ENCODE measurements at places on chromosomes 5 and 9.

GRCh38 chr5:35281613-35282012 is 51.3 kb upstream of the PRLR start:
- no peak for DNase-seq

GRCh38 chr9:107491081-107492053 is 1.8 kb upstream of the KLF4 start:
- DNase-seq, result no peak

- DNase-seq, result no peak
Measured at GRCh38 chr9:126450668-126451205, 124.1 kb downstream of the MVB12B start.

DNA sequence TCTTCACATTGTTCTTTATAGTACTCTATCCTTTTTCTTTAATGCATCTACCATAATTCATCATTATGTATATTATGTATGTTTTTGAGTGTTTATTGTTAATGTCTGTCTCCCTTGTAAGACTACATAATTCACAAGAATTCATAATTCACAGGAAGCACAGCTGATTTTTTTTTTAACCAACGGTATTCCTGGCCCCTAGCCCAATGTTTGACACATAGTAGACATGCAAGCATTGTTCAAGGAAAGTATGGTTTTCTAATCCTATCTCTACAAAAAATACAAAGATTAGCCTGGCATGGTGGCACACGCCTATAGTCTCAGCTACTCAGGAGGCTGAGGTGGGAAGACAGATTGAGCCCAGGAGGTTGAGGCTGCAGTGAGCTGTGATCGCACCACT is 160.6 kb downstream of the PPP2R2B start:
- no peak for DNase-seq

DNA sequence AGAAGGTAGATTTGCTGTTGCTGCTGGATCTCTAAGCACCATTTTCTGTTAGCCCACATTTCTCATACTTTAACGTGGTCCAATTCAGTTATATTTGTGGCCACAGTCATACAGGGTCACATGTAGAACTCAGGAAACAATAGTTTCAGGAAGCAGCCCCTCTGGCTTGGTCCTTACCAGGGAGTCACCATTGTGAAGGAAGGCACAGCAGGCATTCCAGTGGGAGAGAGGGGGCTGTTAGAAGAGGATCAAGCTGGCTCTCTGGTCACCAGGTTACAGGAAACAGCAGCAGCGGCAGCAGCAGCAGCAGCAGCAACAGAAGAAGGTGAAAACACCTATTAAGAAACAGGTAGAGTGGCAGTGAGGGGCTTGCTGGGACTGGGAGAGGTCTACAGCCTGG is 14.5 kb downstream of the C9orf43 start:
- DNase-seq, result no peak

DNA sequence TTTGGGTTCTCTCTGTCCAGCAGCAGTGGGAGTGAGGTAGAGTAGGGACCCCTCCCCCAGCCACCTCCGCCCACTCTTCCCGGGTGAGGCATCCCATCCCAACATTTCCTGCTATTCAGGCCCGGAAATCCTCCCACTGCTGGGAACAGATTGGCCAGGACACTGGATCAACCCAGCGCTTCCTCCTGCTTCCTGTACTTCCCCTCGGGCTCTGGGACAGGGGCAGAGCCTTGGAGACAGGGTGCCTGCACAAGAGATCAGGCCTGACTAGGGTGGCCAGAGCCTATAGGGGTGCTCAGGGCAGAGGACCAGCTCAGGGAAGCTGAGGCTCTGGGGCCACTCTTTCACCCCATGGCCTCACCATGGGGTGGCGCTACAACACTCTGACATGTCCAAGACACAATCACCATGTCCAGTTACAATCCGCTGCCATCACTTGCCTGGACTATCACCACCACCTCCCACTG is 14.5 kb downstream of the SH2D3C start:
- no peak for DNase-seq

- DNase-seq, result no peak
Measured at GRCh38 chr9:93248386-93249040, 64.6 kb downstream of the WNK2 start.

DNA sequence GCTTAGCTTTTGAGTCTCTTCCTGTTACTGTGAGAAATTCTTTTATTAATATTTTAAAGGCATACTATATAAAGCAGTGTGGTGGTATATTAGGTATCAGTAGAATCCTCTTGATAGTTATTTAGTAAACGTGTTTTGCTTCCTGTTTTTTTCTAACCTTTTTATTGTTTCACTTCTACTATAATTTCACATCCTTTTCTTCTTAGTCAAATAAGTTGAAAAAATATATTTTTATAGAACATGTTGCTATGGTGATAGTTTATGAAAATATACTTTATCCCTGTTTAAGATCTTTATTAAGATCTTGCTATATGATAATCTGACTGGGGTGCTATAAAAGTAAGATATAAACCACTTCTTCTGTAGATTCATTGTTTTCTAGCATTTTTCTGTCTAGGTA is 2.1 kb downstream of the POLK start:
- no peak for DNase-seq

- DNase-seq, result peak; percentile 56
Measured at GRCh38 chr5:175718401-175719108, 60.7 kb downstream of the HRH2 start.

DNA sequence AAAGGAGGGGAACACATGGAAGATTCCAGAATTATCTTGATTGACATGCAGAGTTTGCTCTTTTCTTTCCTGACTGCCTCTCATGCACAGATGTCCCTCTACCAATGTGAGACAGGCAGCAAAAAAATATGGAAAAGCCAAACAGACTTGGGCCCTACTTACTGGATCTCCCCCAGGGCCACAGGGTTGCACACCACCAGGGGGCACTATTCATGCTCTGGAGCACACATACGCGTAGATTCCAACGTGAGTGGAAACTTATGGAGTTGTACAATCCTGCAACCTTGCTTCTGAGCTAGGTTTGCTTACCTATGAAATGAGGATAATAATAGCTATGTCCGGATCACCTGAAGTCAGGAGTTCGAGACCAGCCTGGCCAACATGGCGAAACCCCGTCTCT is 319.5 kb downstream of the ARHGEF28 start:
- no peak for DNase-seq

DNA sequence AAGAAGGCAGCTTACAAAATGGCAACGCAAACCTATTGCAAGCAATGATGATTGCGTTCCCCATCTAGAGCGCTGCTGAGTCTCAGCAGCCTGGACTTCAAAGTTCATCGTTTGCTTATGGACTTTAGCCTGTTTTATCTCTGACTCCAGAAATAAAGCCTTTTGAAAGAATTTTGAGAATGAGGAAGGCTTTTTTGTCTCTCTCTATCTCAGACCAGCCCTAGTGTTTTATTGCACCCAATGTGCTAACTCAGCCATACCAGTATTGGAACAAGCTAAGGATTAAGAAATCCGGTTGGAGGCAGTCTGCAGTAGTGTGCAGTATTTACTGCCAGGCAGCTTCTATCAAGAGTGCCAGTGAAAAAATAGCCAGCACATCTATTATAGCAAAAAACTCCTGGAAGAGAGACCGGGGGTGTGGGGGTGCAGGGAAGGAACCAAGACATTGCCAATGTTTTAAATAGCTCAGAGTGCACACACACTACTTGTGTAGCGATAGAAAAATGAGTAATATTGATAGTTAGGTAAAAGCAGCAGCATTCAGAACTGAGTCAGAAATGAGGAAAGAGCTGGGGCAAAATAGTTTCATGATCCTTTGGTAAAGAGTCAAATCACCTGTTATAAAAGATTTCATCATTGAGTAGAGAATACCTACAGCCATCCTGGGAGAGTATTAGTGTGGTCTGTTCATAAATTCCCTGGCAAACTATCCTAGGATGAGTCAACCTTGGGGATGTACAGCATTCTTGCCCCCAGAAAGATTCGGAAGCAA is 219.0 kb downstream of the ZNF608 start:
- no peak for DNase-seq

DNA sequence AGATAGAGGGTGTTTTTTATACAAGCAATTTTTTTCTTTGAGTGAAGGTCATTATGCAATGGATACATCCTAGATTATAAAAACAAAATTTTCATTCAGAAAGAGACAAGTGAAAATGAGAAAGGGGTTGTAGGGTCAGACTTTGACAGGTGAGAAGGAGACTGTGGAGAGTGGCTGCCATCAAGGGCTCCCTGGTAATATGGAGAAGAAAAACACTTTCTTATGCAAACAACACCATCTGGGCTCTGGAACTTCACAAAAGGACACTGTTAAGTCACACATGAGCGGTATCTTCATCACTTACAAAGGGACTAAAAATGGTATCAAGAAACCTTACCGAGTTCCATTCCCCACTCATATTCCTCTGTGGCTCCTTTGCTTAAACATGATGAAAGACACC is 23.5 kb downstream of the C7 start:
- no peak for DNase-seq

- no peak for DNase-seq
Measured at GRCh38 chr5:145962001-145962400, 25.6 kb downstream of the SH3RF2 start.

DNA sequence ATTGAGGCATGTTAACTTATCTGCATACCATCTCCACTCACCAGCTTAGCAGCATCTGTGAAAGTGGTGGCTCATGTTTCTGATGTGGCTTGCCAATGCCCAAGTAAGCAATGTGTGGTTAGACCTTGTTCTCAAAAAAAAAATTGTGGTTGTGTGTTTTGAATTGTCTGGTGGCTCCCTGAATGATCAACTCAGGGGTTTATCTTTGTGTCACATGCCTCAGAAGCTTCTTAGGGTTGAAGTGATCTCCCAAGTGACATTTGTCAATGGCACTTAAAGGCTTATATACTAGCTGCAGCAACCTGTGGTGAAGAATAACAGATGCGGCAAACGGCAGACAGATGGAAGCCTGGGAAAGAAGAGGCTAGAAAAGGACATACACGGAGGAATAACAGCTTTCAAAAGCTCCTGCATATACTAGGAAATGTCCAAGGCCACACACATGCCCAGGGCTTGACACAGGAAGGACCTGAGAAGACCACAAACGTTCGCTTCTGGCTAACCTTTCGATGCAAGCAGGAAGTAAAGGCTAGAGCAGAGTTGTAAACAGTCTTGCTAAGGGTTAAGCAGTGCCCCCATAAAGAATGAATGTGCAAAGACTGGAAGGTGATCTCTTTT is 42.2 kb upstream of the FSD1L start:
- peak; percentile 58 for DNase-seq

DNA sequence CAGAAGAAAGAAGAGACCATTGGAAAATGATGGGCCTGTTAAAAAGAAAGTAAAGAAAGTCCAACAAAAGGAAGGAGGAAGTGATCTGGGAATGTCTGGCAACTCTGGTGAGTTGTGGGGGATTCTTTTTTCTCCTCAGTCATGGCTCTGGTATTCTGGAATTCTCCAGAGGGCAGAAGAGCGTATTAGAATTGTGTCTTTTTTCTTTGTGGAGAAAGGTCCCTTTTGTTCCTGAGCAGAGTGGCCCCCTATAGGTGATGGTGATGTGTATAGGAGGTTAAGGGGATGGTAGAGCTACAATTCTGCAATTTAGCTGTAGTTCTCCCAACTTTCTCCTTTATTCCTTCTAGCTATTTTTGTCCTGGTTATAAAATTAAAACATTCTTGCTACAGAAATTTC is 1.6 kb upstream of the DHFR start:
- no peak for DNase-seq

DNA sequence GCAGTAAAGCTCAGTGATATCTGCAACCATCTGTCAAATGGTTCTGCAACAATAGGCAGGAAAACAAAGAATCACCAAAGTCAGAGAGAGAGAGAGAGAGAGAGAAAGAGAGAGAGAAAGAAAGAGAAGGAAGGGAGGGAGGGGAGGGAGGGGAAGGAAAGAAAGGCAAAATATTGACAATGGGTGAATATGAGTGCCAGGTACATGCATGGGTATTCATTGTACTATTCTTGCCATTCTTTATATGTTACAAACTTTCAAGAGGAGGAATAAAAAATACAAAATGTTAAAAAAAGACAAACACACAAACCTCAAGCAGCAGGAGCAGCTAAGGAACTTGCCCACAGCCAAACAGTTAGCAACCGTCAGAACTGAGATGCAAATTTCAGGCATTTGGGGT is 350.8 kb upstream of the RFX3 start:
- DNase-seq, result no peak

GRCh38 chr9:35774907-35775635 is 16.3 kb upstream of the NPR2 start:
- no peak for DNase-seq

DNA sequence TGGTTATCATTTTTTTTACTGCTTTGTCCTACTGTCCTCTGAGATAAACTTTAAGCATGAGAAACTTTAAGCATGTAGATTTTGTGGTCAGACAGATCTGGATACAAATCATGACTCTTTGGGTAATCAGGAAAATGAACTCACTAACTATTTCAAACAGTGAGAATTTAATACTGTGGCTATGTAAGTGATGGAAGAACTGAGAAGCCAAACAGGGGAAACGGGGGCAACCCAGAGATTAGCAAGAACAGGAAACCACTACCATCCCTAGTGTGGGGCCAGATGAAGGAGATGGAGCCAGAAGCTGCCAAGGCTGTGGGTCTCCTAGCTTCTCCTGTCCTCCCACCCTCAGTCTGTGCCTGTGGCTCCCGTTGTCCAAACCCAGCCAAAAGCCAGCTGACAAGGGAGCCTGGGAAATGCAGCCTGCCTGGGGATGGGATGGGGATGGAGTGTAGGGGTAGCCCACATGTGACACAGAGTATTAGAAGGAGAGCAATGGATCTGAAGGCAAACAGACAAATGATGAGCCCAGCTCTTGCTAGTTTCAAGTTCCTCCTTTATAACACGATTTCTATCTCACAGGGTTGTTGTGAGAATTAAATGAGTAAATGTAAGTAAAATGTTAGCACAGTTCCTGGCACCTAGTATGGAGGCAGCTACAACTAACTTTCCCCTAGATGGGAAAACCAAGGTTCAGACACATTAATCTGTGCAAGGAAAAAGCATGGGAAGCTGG is 27.7 kb upstream of the CDC23 start:
- no peak for DNase-seq

DNA sequence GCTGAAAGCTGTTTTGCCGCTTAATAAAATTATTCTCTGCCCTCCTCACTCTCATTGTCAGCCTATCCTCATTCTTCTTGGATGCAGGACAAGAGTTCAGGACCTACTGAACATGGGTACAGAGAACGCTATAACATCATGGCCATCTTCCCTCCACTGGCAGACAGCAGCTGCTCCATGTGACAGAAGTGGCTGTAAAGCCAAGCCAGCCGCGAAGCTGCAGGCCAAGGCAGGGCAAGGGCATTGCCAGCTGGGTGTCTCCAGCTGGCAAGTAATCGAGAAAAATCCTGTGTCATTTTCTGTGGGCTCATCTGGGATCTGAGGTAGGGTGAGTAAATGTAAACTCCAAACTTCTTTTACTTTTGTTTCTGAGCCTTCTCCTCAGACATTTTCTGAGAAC is 84.8 kb downstream of the SLC25A46 start:
- no peak for DNase-seq

GRCh38 chr5:67809589-67809988 is 406.0 kb upstream of the PIK3R1 start:
- peak; percentile 38 for DNase-seq

DNA sequence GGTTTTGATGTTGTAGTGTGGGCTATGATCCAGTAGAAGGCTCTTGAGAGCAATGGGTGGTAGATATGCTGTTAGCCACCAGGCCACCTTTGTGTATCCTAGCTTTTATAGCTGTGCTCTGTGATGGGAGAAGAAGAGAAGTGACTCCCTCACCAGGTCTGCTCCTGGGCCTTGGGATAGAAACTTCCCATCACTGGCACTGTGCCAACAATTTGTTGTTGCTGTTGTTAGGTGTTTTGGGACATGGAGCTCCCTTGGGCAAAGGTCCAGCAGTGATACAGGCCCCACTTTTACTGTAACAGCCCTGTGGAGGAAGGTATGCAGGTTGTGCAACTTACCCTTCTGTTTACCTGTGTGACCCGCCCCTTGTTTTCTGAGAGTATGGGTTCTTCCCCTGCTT is 570.9 kb upstream of the GRIN3A start:
- peak; percentile 7 for DNase-seq

GRCh38 chr9:5843794-5844471 is 11.0 kb upstream of the ERMP1 start:
- DNase-seq, result no peak

All from D341Med (cell line).